CD4-positive, alpha-beta T cell treated with Interferon alpha-2 for 1 hour (primary cell): ENCODE measurements at places on chromosomes 4 and X.

DNA sequence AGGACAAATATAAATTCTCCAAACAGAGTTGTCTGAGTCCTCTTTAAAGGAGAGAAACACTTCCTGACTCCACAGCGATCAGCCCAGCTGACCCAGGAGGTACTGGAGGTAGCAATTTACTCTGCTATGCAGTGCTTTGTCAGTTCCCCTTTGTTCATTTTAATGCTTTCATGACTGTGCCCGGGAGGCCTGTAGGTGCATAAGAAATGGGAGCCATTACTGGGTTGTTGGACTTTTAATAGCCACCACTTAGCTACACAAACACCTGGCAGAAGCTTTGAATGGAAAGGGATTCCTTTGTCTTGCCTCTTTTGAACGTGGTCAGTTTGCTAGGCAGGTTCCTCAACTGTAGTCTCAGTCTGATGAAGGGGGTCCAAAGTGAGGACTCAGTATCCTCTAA lies 59.0 kb upstream of the AFF2 start:
- DNase-seq, result no peak

- no peak for DNase-seq
Observed at GRCh38 chr4:109979920-109980717, 67.4 kb downstream of the EGF start.

GRCh38 chr4:73822812-73823504 lies 13.5 kb upstream of the CXCL6 start:
- no peak for DNase-seq

GRCh38 chr4:4871242-4871572 lies 11.7 kb downstream of the MSX1 start:
- DNase-seq, result no peak

DNA sequence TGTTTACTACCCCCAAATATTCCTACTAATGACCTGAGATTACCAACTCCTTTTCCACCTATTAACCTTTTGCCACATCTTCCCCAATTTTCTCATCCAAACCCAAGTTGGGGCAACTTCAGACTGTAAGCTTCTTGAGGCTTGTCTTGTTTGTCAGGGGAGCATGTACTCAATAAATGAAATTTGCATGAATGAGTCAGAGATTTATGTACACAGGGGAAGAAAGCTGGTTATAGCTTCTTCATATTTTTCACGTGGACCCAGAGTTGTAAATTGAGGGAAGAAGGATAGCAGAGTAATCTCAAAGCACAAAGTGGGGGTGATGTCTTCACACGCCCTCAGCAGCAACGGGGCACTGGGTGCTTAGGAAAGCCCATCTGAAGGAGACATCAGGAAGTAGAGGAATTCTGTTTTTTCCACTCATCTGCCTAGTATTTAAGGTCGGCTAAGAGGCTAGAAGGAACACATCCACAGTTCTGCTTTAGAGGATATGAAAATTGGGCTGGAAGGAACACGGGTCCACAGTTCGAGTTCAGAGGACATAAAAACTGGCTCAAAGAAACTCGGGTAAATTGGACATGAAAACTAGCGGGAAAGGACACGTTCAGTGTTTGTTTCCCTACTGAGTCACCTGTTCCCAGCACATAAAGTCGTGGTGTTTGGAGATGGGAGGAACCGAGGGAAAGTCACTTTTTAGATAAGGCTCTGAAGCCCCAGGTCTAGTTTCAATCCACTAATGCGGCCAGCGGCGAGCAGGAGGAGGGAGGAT lies 696 bp upstream of the CA5B start:
- DNase-seq, result no peak

DNA sequence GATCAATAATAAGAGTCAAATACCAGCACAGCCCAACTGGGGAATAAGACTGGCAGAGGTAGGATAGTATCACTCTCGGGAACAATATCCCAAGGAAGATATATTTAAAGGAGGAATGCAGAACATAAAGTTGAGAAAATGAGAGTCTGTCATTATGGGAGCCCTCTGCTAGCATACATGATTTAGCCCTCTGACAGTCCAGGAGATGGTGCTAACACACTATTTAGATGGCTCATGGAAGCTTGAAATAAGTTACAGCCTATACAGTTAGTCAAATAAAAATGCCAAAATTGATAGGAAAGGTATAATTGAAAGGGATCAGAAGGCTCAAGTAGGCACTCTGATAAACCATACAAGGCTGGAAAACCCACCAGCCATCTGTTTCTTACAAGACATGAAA lies 201.0 kb upstream of the NEIL3 start:
- DNase-seq, result no peak
